Activated CD4-positive, alpha-beta T cell treated with anti-CD3 and anti-CD28 coated beads, Interleukin-2, amount 50 U/mL, for 24 hours (primary cell): ENCODE measurements at places on chromosomes 13 and 19.

DNA sequence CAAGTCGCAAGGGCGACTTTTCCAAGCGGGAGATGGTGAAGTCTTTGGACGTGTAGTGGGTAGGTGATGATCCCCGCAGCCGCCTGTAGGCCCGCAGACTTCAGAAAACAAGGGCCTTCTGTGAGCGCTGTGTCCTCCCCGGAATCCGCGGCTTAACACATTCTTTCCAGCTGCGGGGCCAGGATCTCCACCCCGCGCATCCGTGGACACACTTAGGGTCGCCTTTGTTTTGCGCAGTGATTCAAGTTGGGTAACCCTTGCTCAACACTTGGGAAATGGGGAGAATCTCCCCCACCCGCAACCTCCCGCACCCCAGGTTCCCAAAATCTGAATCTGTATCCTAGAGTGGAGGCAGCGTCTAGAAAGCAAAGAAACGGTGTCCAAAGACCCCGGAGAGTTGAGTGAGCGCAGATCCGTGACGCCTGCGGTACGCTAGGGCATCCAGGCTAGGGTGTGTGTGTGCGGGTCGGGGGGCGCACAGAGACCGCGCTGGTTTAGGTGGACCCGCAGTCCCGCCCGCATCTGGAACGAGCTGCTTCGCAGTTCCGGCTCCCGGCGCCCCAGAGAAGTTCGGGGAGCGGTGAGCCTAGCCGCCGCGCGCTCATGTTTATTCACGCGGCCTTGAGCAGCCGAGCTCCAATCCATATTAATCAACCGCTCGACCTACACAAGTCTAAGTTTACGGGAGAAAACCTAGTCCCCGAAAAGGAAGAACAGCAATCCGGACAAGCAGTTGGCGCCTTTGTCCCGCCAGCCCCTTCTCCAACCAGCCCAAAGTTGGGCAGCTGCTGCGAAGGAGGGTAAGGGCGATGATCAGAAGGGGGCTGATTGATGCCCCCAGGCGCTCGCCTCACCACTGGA lies 9.9 kb downstream of the SOX21 start:
- no peak for DNase-seq

DNA sequence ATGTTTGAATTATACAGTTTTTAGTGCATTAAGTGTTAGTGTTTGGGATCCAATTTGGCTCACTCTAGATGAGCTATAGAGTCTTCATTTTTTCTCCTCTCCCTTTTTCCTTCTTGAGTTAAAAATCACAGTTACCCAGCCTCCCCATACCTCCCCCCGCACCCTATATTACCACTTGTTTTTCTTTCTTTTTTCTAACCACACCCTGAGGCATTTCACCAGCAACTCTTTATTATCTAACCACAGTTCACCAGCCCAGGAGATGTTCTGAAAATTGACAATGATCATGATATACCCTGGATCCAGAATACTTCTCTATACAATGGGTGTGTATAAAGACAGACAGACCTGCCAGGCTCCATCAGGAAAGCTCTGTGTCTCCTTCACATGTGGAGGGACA lies 86.5 kb upstream of the UBL3 start:
- DNase-seq = no peak

DNA sequence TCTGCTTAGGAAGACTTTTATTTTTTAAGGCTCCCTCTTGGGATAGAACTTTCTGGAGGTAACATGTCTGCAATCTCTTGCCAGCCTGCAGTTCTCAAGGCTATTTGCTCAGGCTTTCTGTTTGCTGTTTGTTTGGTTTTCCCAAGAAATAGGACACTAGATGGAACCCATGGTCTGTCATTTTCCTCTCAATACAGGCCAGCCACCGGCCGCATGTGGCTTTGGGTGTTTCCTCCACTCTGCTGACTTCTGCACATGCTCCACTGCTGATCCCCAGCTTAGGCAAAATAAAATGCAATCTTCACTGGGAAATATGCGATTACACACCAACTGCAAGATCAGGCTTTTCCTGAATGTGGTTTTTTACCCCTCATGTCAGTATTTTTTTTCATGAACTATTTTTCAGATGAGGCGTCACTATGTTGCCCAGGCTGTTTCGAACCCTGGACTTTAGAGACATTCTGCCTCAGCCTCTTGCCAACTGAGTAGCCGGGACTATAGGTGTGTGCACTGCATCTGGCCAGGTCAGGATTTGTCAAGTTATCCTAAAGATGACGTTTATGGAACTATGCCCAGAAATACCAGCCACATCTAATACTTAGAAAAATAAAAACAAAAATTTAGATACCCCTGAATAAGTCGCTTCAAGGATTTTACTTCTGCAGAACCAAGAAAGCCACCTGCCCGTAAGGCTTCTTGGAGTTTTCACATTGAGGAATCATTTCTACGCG lies 94.3 kb upstream of the PABPC3 start:
- DNase-seq = no peak

DNA sequence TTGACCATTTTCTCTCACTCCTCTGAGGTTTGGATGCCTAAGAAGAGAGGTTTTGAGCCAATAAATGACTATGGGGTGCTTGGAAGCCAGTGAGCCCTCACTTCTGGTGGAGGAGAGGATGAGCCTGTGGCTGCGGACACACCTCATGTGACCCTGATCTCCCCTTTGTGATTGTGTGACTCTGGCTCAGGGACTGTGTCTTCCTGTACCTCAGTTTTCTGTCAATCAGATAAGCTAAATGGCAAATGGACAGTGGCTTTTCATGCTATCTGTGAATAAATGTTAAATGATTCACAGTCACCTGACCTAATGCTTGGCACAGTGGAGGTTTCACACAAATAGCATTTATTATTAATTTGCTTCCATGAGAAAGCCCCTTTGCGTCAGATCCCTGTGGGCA lies 2.7 kb downstream of the PSG8 start:
- no peak for DNase-seq

GRCh38 chr19:29241324-29241723 lies 28.4 kb upstream of the UQCRFS1 start:
- DNase-seq = no peak

DNA sequence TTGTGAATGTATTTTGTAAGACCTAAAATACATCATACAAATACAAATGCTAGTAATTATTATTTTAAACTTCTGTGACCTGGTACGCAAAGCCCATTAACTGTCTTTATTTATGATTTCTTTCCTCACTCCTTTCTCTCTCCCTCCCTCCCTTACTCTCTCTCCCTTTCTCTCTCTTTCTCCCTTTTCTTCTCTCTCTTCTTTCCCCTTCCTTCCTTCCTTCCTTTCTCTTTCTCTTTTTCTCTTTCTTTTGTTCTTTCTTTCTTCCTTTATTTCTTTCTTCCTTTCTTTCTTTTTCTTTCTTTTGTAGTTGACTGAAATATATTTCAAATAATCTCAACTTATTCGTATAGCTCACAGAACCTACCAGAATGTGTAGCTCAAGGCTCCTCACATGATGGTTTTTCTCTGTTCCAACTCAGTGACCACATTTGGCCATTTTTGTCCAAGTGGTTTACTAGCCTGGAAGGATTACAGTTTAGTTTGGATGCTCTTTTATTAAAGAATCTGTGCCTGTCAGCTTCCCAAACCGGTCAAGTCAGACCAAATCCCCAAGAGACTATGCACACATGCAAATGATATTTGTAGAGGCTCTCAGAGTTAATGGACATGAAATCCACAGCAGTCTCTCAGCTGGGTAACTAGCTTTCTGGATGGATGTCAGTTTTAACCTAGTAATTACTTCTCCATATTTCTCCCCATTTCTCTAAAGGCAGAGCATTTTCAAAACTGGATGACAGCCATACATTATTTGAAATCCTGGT lies 71.7 kb downstream of the POSTN start:
- no peak for DNase-seq

DNA sequence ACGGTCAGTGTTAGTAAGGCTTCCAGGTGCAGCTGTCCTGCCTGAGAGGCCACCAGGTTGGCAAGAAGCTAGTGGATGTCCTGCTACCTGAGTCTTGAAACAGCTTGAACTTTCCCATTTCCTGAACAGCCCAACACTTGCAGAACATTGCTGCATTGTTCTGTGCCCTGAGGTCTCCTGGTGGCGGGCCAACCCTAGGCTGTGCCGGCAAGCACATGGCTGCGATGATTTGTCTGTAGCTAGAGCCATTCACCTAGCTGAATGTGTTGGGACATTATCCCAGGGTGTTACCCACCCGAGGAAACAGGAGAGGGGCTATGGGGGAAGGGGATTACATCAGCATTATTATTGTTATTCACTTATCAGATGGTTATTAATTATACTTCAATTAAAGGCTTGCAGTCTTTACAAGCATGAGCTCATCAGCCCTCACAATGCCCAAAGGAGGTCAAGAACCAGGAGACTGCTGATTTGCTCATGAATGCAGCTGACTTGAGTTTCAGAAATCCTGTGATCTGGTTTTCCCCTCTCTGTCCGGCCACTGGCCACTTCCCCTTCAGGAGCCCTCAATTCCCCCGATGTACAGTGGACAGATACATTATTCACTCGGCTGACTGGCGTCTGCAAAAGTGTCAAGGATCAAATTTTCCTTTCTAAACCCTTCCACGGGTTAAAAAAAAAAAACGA lies 187.6 kb upstream of the TSC22D1 start:
- DNase-seq = no peak

DNA sequence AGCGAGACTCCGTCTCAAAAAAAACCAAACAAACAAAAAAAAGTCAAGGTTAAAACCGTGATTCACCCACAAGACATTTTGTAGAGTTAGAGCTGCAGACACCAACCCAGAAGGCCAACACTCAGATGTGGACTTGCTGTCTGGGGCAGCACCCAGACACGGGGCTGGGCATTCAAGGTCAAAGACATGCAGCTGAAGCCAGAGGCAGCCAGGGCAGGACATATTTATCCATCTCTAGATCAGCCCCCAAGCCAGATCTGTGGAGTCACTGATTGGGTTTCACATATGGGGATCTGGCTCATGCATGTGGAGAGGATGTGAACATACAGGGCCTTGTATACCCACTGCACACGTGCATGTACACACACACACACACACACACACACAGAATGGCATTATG lies 3.6 kb downstream of the KLK15 start:
- DNase-seq = no peak

- DNase-seq = no peak
These were observed 165.0 kb downstream of the USP12 start for GRCh38 chr13:27006519-27007161.

DNA sequence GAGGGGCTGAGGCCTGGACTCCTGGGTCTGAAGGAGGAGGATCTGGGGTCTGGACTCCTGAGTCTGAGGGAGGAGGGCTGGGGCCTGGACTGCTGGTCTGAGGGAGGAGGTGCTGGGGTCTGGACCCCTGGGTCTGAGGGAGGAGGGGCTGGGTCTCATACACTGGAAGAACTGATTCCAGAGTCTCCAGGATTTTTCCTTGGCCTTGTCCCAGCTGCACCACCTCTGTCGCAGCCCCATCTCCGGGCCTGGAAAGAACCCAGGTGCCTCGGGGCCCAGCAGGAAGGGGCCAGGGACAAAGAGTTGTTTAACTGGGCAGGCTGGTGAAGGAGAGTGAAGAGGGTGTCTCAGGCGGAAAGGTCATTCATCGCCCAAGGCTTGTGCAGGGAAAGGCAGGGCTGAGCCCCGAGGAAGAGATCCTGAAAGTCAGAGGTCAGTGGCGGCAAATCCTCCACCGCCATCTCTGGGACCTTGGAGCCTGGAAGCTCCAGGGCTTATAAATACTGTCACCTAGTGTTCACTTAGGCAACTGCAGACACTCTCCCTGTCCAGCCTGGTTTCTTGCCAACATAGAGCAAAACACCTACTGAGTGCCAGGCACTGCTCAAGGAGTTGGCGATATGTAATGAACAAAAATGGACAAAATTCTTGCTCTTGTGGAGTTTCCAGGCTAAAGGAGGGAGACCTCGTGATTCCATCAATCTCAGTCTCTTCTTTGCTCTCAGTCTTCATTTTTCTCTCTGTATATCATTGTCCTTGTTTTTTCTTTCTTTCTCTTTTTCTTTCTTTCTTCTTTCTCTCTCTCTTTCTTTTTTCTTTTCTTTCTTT lies 4.4 kb upstream of the KCNN4 start:
- DNase-seq = no peak

DNA sequence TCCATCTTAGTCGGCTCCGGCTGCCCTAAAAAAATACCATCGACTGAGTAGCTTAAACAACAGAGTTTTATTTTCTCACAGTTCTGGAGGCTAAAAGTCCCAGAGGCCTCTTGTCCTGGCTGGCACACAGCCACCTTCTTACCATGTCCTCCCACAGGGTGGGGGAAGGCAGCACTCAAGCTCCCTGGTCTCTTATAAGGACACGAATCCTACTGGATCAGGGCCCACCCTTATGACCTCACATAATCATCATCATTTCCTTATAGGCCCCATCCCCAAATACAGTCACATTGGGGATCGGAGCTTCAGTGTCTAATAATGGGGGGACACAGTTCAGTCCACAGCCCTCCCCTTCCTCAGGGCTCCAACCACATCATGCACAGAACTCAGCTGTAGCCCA lies 2.6 kb upstream of the TUBA3C start:
- no peak for DNase-seq

DNA sequence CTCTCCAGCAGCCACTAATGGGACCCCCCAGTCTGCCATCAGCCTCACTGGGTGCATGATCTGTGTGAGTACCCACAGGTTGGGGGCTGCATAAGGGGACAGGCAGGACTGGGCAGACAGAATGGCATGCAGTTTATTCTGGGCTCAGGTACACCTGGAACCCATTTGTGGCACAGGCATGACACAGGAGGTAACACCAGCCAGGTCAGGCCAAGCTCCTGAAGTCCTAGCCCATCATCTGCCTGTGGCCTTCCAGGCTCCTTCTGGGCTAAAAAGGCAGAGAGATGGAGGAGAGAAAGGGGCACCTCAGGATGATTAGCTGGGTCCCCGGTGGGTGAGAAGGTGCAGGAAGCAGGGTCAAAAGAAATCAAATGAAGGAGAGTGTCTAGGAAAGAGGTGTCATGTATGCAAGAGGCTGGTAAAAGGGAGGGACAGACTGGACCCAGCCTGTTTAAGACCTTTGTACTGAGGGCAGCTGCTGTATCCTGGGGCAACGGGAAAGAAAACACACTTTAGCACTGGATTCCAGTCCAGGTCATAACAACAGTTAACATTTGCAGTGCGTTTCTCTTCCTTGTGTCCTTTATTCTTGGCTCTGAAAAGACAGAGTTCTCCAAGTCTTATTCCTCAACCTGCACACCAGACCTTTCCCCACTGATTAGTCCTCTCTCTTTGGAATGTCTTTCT lies 20.2 kb upstream of the DGKH start:
- no peak for DNase-seq

DNA sequence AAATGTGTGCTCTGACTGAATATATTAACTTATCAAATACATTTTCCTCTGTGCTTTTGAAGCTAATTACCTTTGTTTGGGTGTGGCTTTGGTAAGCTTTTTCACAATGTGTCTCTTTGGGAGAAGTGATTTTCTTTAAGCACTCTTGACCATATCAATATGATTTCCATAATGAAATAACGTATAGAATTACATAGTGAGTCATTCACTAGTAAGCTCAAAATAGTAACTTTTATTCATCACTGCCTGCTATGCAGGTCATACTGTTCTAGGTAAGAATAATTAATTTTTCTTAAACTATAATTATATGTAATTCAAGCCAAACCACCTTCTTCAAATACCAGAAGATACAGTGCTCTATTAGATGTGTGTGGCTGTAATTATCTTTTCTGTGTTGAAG lies 480.7 kb downstream of the MYO16 start:
- no peak for DNase-seq
